ENCODE measurements at places on chromosomes 16 and 17. TPM values are rescaled to one million over a fixed set of nuclear protein-coding genes. Genes with fewer than 3 reads are reported as not detected.

C17orf78 gene
- not detected for total RNA-seq

KCNJ12 gene
- total RNA-seq: 0.20 TPM

PNMT gene
- not detected for total RNA-seq

GP1BA gene
- not detected for total RNA-seq

RPL38 gene
- 5,758 TPM for total RNA-seq

PRR29 gene
- total RNA-seq: not detected

ZNF385C gene
- total RNA-seq: 1.5 TPM

ASPSCR1 gene
- 40.6 TPM for total RNA-seq

WNT9B gene
- not detected for total RNA-seq

TPSG1 gene
- not detected for total RNA-seq

CDH11 gene
- 65.1 TPM for total RNA-seq

CACNA1G gene
- total RNA-seq: 4.2 TPM

CHD3 gene
- total RNA-seq: 101 TPM

ARMC7 gene
- total RNA-seq: 10.9 TPM

Data from SJCRH30 (cell line).